CD4-positive, alpha-beta T cell treated with Interleukin-10 for 1 hour (primary cell): ENCODE measurements at places on chromosomes 16 and 17.

GRCh38 chr16:55643161-55643970 lies 12.4 kb upstream of the SLC6A2 start:
- no peak for DNase-seq

DNA sequence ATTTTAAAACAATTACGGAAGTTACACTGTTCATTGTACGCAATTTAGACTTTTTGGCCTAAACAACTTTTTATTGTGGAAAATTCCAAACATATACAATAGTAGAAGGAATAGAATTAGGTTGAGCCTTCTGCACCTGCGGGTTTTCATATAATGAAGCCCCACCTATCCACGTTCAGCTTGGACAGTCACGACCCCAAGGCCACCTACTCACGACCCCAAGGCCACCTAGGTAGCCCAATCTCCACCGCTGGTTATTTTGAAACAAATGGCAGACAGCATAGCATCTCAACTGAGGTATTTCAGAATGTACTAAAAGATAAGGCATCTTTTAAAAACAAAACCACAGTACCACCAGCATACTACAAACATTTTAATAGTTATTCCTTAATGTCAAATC lies 631 bp downstream of the NLRC5 start:
- DNase-seq, result no peak

- DNase-seq, result no peak
Observed at GRCh38 chr17:78687944-78688343, 94.1 kb downstream of the CYTH1 start.

DNA sequence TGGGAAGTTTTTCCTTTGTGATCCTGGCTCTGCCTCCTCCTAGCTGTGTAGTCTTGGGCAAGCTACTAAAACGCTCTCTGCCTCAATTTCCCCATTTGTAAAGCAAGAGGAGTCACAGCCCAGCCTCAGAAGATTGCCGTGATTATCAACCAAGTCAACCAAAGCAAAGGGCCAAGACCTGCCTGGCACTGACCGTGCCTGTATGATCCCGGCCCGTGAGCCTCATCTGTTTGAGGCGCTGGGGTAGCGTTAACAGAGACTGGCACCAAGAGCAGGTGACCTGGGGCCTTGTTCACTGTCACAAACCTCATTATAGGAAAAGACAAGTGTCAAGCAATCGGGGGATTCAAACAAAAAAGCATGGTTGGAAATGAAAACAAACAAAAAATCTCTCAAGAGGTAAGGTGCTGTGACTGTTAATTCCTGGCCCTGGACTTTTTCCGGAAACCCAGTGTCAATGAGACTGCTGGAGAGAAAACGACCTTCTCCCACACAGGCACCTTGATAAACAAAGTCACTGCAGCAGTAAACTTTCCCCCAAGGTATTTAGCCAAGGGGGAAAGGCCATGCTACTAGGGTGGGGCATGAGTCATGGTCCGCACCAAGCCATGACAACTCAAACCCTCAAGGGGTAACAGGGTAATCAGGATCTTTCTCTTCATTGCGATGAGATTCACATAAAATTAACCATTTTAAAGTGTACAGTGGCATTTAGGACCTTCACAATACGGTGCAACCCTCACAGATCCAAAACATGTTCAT lies 5.4 kb downstream of the MEAK7 start:
- no peak for DNase-seq

GRCh38 chr17:347309-347899 lies 5.2 kb downstream of the RPH3AL start:
- DNase-seq, result no peak

GRCh38 chr16:976389-976931 lies 5.1 kb upstream of the SOX8 start:
- DNase-seq, result peak; percentile 20
